ENCODE measurements at places on chromosomes 5 and 9.

DNA sequence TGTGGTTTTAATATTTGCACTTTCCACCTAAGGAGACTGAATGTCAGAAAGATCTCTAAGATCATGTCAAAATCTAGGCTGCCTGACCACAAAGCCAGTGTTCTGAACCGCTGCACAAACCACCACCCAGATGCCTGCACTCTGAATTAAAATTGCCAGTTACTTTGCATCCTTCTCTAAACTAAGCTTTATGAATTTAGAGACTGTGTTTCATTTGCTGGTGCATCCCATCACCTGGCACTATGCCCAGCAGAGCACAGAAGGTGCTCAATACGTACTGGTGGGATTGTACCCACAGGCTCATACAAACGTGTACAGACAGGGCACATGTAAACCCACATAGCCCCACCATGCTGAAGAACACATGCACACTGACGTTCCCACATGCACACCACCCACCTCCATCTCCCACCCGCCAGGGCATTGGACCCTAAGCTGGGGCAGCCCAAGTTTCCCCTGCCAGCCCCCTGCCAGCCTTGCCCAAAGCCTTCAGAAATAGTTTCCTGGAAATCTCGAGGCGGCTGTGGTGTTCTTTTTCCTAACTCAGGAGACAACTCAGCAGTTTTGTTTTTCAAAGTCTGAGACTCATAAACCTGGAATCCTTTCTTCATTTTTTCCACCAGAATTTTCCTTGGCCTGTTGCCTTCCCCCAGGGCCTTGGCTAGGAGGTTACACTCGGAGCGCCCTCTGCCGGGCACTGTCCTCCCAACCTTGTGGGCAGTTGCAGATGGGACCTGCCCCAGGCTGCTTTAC, 9.6 kb upstream of the TRAF1 start:
- DNase-seq = peak; percentile 65

GRCh38 chr5:62779010-62779422, 200.4 kb downstream of the LRRC70 start:
- peak; percentile 64 for DNase-seq

DNA sequence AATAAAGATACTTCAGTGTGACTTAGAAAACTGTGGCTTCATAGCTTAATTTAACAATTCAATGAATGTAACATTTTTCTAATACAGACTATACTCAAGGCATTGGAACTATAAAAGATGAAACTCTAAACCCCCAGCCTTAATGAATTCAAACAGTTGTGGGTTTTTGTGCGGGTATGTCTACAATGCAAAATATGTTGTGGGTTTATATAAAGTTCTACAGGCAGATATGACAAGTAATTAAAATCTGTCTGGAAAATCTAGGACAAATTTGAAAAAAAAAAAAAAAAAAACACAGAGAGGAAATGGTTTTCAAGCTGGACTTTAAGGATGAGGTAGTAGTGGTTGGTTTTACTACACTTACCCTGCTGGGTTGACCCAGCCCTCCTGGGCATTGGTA, 467.5 kb upstream of the TLE4 start:
- DNase-seq = no peak

- peak; percentile 44 for DNase-seq
Measured at GRCh38 chr9:127418037-127418471, 6.1 kb upstream of the ZNF79 start.

GRCh38 chr5:140351609-140352334, 5.4 kb upstream of the HBEGF start:
- DNase-seq = peak; percentile 65

- no peak for DNase-seq
Measured at GRCh38 chr5:140109759-140110645, 3.9 kb upstream of the PURA start.

- DNase-seq = no peak
Measured at GRCh38 chr5:79873187-79873586, 117.9 kb downstream of the MTX3 start.

DNA sequence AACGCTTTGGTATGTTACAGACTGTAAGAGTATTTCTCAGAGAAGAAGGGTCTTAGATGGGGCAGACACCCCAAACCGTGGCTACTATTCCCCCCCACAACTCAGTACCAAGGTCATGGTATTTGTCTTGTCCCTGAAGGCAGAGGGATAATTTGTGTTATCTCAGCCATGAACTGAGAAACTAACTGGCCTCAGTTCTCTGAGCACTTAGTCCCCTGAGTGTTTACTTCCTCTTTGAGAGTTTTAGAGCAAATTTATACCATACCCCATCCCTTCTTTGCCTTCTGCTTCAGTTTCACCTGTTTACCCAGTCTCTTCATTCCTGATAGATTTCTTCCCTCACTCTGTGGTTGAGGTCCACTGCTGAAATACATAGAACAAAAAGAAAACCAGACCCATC, 183.9 kb downstream of the LRRC70 start:
- no peak for DNase-seq

GRCh38 chr5:161277011-161277410, 269.5 kb downstream of the GABRB2 start:
- no peak for DNase-seq

GRCh38 chr9:129242971-129243561, 65.0 kb upstream of the IER5L start:
- no peak for DNase-seq

DNA sequence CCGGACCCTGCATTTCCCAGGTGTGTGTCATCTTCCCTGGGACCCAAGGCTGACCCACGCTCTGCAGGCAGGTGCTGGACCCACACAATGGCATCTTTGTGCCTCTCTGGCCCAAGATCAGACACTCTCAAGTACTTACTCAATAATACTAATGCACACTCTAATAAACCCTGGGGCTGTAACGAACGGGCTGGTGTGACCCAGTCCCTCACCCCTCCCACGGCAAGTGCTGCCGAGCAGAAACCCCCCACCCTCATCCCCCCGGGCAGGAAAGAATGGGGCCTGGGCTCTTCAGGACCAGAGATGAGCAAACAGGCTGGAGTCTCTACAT, 1.1 kb upstream of the OBP2B start:
- DNase-seq = peak; percentile 11

- no peak for DNase-seq
Measured at GRCh38 chr9:121732886-121733285, 81.5 kb downstream of the DAB2IP start.

DNA sequence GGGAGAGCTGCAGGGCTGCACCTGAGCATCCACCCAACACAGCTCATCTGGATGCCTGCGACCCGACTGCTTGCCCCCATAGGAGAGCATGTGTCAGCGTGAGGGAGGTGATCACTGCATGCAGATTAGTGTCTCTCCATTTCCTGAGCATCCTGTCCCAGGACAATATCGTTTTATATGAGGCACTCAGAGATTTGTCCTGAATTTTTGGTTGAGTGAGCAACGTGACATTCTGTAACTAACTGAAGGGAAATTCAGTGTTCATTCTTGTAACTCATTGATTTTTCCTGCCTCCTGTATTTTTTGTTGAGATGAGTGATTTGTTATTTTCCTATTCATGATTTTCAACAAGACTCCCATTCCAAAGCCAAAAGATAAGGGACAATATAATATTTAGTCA, 20.7 kb upstream of the ANKRD34B start:
- no peak for DNase-seq

DNA sequence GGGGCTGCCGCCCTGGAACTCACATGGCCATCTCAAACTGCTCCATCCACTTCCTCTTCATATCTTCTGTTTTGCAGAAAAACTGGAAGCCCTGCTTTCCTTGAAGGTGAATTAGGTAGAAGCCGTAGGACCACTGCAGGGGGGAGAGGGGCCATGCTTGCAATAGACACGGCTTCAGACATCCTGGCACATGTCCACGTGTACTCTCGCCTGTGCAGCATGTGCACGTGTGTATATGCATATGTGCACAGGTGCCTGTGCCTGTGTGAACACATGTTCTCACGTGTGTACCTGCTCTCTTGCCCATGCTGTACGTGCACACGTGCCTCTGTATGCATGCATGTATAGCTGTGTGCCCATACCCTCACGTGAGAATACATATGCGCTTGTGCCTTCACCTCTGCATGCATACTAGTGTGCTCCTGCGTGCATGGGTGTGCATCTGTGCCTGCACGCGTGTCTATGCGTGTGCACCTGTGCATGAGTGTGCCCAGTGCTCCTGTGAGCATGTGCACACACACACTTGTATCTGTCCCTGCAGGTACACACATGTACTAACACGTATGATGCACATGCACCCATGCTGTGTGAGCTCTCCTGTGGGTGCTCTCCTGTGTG, 47.7 kb upstream of the SARDH start:
- no peak for DNase-seq

DNA sequence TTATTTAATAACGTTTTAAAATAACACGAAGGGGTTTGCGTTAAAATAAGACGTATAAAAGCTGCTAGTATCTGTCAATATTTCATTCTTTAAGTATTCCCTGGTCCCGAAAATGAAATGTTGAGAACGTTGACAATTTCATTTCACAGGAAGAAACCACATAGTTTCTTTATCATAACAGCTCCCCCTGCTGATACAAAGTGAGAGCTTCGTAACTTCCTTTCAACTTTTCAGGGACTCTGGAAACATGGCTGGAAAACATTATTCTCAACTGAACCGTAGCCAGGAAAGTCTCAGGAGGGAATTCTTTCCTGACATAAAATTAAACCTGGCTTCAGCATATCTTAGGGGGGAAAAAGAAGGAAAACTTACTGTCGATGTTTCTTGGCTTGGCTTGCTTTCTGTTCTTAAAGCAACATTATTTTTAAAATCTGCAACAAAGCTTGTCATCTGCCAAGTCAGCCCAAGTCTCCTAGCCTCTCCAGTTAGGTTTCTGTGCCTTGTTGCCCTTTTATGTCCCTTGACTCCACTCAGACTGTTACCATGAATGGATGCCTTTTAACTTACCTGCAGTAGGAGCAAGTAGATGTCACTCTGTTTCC, 122.9 kb upstream of the DAB2 start:
- DNase-seq = peak; percentile 41

Measured in HepG2 (cell line).